ENCODE measurements at places on chromosomes 5 and 9. TPM values are rescaled to one million over a fixed set of nuclear protein-coding genes. Genes with fewer than 3 reads are reported as not detected.

The BTNL8 gene
- 0.58 TPM for polyA plus RNA-seq

DNA sequence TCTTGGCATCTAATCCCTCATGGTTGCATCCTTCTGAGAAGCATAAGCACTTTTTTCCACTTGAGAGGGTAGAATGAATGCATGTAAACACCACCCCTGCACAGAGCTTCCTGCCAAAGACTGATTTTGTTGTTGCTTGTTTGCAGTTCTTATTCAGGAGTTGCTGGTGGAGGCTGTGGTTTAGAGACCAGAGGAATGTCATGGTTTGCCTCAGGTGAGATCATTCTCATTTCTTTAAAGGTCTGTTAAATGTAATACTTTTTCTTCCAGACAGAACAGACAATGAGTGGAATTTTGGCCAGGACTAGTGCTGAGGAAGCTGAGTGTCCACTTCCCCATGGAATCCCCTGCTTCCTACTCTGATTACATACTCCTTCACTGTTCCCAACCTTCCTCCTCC lies 3.2 kb upstream of the TNC start:
- DNase-seq: no peak

DNA sequence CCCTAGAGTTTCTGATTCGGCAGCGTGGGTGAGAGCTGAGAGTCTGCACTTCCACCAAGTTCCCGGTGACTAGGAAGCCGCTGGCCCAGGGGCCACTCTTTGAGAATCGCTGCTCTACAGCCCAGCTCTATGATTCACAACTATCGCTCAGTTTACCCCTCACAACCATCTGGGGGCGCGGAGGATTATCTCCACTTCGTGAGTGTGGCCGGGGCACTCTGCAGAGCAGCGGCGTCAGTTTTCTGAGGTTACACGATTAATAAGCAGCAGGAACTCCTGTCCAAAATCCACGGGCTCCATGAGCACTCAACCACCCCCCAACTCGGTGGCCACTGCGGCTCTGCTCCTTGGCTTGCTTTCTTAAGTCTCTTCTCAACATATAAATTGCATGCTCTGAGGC lies 19.3 kb downstream of the CORO2A start:
- no peak for DNase-seq

GRCh38 chr5:176391999-176392398 lies 3.4 kb downstream of the HIGD2A start:
- no peak for DNase-seq

- DNase-seq: no peak
Measured at GRCh38 chr5:69152731-69153130, 14.2 kb upstream of the CCNB1 start.

GRCh38 chr5:168282120-168282519 lies 9.3 kb upstream of the WWC1 start:
- no peak for DNase-seq

GRCh38 chr5:19229179-19229835 lies 758.7 kb downstream of the CDH18 start:
- DNase-seq: no peak

DNA sequence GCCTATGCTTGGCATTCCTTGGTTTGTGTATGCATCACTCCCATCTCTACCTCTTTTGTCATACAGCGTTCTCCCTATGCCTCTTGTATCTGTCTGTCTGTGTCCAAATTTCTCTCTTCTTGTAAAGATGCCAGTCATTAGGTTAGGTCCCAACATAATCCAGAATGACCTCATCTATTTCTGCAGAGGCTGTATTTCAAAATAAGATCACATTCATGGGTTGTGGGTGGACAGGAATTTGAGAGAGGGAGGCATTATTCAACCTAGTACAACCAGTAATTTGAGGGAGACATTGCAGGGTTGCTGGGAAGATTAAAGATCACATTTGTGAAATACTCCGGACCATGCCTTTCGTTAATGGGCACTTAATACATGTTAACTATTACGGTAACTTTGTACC lies 155.0 kb downstream of the MAN2A1 start:
- DNase-seq: no peak

GRCh38 chr5:6107675-6108539 lies 270.4 kb downstream of the MED10 start:
- no peak for DNase-seq

The CARD6 gene
- polyA plus RNA-seq: 3.2 TPM

DNA sequence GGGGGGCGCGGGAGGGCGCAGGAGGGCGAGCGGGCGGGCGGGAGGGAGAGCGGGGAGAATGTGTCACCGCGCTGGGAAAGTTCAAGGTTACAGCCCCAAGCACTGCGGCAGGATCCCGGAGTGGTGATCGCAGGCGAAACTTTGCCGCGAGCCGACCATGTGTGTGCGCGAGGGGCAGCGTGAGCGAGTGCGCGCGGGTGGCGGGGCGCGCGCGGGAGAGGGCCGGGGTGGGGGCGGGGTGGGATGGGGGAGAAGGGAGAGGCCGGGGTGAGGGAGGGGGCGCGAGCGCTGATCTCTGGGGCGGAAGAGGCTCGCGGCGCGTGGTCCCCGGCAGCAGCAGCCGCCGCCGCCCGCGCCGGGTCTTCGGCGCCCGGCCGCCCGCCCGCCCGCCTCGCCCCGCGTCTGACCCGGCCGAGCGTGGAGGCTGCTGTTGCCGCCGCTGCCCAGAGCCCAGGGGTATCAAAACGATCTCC lies at the start of gene NFIB:
NFIB (minus strand) TSS at position 191 of the 473 bp plus-strand sequence. CDS start 630 bp downstream, outside the sequence.
- DNase-seq: no peak

DNA sequence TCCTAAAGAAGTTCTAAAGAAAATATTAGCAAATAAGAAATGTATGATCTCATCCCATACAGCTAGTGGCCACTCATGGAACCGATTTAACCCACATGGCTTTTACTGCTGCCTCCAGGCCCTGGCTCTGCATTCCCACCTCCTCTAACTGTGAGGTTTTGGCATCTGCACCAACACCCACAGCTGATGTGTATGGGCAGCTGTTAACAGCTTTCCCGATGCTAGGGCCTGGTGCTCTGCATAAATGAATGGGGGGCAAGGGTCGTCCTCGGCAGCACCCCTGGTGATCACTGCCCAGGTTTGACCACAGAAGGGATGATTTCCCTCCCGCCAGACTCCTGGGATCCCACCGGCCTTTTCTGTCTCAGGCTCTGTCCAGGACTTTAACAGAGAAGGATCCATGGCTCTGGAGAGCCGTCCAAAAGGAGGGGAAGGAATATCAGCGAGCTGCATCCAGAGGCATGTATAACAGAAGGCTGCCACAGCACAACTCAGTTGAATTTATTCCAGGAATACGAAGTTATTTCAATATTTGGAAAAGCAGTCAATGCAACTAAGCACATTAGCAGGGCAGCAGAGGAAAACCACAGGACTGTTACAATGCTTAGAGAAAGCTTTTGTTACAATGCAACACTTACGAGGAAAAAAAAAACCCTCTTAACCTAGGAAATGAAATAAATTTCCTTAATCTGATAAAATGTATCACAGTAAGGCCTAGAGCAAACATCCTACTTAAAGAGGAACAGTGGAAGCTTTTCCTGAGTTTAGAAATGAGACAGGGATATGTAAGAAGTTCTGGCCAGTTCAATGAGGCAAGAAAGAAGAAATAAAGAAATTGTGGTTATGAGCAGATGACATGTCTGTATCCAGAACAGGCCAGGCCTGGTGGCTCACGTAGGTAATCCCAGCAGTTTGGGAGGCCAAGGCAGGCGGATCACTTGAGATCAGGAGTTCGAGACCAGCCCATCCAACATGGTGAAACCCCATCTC lies 63.1 kb downstream of the NACC2 start:
- no peak for DNase-seq

The KIF3A gene
- 25.4 TPM for polyA plus RNA-seq

The SPATA31A5 gene
- polyA plus RNA-seq: not detected

DNA sequence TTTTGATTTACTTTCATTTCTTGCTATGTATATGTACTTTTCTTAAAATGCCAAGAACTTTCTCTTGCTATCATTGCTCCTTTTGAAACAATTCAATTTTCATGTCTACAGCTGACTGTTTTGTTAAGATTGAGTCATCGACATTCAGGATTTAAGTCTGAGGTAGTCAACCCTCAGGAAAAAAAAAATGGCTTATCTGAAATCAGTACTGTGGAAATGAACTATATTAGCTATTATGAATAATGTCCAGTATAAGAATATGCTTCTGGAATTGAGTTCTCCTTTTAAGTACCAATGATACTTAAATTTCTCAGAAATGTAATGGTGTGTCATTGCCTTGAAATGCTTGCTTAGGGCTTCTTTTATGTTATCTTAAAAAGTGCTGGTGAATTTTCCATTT lies 37.9 kb downstream of the TNFAIP8 start:
- no peak for DNase-seq

DNA sequence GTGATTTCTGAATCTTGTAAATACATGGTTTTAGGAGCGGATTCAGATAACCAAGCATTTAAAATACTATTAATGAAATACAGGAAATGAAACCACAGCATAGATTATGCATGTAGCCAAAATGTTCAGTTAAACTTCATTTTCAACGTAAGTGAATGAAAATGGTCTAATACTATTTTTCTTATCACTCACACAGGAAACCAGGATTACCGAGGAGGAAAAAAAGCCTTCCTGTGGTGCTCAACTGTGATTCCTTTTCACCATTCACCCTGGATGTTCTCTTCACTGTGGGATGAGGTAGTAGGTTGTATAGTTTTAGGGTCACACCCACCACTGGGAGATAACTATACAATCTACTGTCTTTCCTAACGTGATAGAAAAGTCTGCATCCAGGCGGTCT lies 83.4 kb upstream of the ZNF169 start:
- no peak for DNase-seq

The LCN2 gene
- 0.86 TPM for polyA plus RNA-seq

- DNase-seq: no peak
Measured at GRCh38 chr5:125564317-125564975, 818.0 kb upstream of the ZNF608 start.

GRCh38 chr9:17332115-17332514 lies 197.3 kb downstream of the CNTLN start:
- no peak for DNase-seq

The AJM1 gene
- 0.80 TPM for polyA plus RNA-seq
